ENCODE measurements at places on chromosomes 2 and 18.

DNA sequence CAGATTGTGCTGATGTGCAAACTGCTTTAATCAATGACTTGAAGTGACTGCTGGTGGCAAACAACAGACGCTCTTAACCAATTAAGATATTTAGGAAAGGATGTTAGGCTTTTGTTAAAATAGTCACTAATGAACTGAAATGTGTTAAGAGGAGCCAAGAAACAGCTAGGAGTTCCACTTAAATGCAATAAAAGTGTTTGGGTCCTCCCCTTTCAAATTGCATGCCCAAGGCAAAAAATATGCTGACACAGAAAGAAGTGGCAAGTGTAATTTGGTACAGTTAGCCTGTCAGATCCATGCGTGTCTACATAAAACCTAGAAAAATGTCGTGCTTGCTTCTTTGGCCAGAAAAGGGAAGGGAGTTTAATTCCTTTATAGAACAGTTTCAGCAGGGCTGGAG, 61.9 kb downstream of the XRCC5 start:
- DNase-seq = no peak

DNA sequence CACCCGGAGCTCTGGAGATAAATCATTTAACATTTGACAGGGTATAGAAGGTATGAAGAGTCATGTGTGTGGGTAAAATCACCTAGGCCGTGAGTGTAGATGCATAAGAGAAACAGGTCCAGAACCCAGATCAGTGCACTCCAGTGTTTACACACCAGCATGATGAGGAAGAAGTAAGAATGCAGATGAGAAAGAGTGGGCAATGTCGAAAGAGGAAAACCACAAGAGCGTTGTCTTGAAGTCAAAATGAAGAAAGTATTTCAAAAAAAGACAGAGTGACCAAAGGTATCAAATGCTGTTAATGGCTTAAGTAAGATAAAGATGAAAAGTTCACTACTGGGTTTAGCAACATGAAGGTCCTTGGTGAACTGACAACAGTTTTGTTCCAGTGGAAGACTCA, 32.0 kb upstream of the PLB1 start:
- DNase-seq = no peak

GRCh38 chr2:55073000-55073983, 23.0 kb upstream of the RTN4 start:
- no peak for DNase-seq

DNA sequence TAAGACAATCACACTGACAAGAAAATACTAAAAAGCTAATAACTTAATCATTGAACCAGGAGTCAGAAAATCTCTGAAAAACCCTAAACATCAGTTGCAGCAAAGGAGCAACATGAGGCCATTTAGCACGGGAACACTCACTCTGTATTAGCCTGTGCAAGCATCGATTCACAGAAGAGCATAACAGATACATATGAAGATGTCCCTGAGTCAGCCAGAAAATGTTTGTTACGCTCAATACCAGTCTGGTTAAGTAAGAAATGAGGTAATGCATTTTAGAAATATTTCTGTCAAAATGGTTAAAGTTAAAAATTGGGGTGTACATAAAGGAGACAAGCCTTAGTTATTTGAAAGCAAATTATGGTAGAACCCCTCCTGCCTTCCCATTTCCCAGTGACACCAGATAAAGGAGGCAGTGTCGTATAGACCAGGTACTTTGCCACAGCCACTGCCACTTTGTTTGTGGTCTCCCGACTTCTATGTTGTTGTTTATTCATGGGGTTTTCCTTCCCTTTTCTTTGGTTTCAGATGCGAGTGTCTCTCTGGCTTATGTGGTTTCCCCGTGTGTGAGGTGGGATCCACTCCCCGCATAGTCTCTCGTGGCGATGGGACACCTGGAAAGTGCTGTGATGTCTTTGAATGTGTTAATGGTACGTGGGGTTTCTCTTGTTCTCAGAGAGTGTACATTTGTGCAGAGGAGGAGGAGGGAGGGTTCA, 108.6 kb downstream of the CRIM1 start:
- DNase-seq = no peak

- no peak for DNase-seq
Observed at GRCh38 chr2:127566139-127566417, 30.6 kb downstream of the MYO7B start.
